ENCODE measurements at places on chromosomes 6 and 20.

DNA sequence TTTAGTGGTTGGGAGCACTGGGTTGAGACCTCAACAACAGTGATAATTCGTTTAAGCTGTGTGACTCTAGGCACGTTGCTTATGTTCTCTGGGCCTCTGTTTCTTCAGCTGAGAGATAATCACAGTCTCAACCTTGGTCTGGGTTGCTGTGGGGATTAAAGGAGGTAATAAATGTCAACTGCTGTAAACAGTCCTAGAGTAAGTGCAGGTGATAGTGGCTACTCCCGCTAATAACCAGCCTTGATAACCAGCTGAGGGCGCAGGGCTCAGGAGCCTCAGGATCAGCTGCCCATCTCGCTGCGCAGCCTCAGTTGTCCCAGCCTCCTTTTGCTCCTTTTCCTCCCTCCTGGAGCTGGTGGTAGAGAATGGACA lies 58.0 kb downstream of the JARID2 start:
- DNase-seq, result no peak

DNA sequence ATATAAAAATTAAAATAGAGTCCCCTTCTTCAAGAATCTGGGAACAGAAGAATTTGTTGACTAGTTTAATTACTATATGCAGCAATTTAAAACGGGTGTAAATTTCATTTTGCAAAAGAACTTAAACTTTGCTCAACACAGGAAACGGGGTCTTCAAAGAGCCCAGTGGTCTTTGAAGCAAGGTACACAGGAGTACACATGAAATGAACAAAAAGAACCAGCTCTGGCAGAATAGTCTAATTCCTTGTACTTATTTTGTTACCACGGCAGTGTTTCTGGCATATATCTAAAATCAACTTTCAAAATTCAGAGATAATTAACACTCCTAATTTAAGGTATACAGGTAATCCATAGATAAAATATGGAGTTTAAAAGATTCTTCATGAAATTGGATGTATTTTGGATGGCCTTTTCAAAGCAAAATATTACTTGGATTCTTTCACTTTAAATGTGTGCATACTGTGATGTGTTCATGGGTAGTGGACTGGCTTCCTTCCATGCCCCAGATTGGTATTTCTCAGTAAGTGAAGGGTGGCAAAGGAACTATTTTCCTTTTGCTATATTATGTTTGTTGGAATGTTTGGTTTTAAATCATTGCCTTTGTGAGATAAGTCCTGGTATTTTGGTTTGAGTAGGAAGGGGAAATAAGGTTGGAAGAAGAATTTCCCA lies 96.8 kb upstream of the THEMIS start:
- DNase-seq, result no peak

- no peak for DNase-seq
These were observed 240.8 kb downstream of the SMOC2 start for GRCh38 chr6:168681748-168682147.

DNA sequence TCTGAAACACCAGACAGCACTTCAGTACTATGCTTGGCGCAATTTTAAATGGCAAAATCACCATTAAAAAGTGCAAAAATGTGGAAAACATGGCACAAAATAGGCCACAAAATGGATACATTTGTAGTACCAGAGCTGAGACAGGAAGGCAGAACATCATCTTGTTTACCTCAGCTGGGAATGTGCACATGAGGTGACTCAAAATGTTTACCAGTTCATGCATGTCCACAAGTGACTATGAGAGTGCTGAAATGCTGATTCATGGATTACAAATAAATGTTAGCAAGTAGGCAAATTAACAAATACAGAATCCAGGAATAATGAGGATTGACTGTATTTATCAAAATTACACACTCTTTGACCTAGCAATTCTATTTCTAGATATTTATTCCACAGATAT lies 201.6 kb downstream of the ISM1 start:
- DNase-seq, result no peak

DNA sequence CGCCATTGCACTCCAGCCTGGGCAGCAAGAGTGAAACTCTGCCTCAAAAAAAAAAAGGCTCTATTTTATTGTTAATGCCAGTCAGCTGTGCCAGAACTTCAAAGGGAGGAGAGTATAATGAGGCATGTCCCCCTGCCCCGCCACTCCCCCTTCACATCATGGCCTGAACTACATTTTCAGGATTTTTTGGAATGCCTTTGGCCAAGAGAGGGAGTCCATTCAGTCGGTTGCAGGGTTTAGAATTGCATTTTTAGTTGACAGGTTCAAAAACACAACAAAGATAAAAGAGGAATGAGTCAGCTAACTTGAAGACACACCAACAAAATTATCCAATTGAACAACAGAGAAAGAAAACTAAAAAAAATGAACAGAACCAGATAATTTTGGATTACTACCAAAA lies 59.1 kb downstream of the CEP43 start:
- no peak for DNase-seq

GRCh38 chr6:56933650-56934049 lies 21.3 kb upstream of the BEND6 start:
- no peak for DNase-seq

GRCh38 chr6:110448846-110449540 lies 27.4 kb downstream of the SLC22A16 start:
- no peak for DNase-seq

- DNase-seq, result no peak
These were observed 135.5 kb downstream of the LY86 start for GRCh38 chr6:6723921-6724538.

GRCh38 chr6:15945593-15946159 lies 183.2 kb upstream of the MYLIP start:
- no peak for DNase-seq

DNA sequence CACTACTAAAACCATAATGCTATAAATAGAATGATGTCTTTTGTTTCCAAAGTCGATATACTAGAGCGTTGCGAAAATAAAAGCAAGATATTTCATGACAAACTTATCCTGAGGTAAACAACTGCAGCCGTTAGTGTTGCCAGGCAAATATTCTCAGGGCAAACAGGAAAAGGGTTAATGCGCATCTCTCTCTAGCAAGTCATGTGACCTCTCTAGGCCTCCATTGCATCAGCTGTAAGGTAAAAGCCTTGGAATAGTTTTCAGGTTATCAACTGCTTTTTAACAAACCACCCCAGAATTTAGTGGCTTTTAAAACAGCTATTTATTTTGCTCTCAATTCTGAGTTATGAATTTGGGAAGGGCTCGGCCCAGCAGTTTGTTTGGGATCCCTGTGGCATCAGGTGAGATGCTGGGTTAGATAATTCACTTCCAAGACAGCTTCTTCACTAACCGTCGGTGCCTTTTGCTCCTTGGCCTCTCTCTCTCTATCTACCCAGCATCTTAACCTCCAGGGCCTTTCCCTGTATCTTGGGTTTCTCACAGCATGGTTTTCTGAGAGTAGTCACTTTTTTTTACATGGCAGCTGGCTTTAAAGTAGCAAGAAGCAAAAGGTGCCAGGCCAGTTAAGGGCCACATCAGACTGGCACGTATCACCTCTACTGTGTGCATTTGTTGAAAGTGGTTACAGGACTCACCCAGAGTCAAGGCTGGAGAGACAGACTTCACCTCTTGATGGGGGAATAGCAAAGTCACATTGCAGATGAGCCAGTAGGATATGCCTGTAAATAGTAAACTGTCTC lies 39.2 kb upstream of the LTV1 start:
- no peak for DNase-seq

DNA sequence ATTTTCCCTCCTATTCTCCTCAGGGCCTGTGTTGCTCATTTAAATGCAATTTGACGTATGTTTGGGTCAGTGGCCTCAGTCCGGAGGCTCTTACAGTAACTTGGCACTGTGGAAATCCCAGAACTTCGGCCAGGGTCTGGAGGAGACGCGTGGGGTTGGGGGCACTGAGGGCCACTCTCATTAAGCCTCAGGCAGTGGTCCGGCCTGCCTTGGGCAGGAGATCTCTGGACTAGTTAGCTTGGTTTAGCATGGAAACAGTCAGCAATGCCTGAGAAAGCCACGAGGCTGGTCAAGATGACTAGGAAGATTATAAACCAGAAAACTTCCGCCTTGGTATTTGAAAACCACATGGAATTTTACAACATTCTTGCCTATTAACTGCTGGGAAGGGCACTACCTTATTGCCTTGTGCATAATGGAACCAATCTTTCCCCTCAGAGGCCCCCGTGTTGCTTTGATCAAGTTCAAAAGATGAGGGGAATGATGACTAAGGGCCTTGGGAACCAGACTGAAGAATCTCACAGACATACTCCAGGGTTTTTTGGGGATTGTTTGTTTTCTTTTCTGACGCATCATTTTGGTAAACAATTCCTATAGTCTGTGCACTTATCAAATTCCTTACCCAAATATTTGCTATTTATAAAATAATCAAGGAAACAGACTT lies 206.0 kb upstream of the PREP start:
- no peak for DNase-seq

GRCh38 chr20:31602779-31603441 lies 2.2 kb upstream of the ID1 start:
- no peak for DNase-seq

GRCh38 chr6:40627316-40627715 lies 40.2 kb upstream of the LRFN2 start:
- DNase-seq, result no peak

- DNase-seq, result no peak
These were observed 12.4 kb downstream of the CD40 start for GRCh38 chr20:46130534-46130933.

DNA sequence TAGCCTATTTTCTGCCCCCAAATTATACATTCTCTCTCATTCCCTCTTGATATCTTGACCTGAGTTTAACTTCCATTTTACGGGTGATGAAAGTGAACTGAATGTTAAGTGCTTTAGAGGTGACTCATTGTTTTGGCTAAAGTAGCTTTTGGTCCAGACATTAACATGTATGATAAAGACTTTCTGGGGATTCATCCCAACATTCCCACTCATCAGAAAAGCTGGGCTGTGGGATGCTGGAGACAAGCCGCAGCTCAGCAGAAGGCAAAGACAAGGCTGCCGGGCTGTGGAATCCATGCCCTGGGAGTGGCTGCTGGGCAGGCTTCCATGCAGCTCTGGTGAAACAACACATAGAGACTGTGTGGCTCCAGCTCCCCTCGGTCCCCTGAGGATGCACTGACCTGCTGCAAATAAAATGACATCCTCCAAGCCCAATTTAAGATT lies 89.9 kb upstream of the SYNDIG1 start:
- no peak for DNase-seq

- no peak for DNase-seq
These were observed 25.3 kb downstream of the FOXO3 start for GRCh38 chr6:108585921-108586536.

GRCh38 chr6:151136141-151136755 lies 103.5 kb upstream of the AKAP12 start:
- DNase-seq, result no peak

- DNase-seq, result no peak
These were observed 31.0 kb upstream of the PCMTD2 start for GRCh38 chr20:64224351-64225170.

DNA sequence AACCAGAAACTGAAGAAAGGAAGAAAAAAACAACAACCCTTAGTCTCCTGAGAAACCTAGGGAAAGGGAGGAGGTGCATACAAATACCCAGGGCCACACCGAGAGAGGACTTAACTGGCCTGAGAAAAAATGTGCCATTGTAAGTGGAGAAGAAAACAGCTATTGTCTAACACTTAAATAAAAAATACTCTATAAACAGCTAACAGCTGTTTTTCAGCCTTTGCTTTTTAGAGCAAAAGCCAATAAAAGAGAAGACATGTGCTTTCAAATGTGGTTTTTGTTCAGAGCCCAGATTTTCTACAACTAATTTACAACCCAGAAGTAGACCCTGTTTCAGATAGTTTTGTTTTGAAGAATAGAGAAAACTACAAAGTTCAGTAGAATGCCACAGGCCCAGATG lies 56.0 kb upstream of the SLC22A16 start:
- no peak for DNase-seq

- DNase-seq, result no peak
These were observed 8.4 kb upstream of the RNF182 start for GRCh38 chr6:13916230-13916944.

DNA sequence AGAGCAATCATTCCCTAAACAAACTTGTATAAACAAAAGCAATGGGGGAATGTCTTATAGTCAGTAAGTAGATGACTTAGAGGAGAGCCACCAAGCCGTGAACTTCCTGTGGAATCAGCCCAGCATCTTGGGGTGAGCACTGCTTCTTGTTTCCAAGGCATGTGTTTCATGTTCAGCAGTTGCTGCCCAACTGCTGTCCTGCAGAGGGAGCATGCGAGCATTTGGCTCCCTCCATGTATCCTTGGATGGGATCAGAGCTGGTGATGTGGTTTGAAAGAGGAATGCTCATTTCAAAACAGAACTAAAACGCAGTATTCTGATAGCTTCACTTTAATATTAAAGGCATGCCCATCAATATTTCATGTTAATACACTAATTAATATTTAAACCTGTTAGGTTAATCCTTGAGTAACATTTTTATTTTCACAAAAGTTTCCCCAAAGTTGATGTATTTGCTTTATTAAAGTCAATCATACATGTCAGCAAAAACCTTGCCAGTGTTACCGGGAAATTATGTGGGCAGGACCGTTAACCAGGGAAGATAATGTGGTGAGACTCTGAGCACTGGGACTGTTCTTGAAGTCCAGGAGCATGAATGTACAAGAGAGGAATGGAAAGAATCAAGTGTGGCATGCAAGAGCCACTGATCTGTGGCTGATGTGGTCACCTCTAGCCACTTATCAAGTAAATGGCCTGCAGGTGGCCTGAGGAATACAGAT lies 172.1 kb upstream of the GGTLC1 start:
- no peak for DNase-seq

DNA sequence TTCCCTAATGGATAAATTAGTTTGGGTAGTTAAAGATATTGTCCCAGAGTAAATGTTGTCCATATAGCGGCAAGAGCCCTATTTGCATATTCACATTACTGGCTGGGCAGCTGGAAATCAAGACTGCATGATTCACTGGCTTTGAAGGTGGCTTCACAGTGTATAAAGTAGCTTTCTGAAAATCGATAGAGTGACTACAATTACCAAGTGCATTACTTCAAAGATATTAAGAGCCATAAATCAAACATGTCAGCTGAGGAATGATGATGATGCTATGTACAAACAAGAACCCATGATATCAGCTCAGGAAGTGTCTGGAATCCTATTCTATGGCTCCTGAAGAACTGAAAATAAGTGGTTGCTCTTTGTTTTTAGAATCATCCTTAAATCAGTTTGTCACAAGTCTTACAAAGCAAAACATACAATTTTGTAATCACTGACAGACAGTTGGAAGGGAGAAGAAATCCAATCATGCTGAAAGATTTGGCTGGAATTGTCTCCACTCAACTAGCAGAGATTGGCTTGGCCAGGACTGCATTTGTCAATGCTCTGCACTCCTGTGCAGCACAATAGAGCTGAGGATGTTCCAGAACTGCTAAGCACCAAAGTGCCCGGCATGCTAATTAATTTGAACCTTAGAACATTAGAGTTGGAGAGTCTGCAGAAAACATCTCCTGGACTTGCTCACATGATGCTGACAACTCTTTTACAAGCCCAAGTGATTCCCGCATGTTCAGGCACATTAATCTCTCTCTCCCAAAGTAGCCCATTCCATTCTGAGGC lies 77.9 kb upstream of the B3GAT2 start:
- DNase-seq, result no peak
